ENCODE measurements at places on chromosomes 13 and 19.
A peak's percentile ranks its signal among the peaks of the same experiment; 100 is the strongest.

DNA sequence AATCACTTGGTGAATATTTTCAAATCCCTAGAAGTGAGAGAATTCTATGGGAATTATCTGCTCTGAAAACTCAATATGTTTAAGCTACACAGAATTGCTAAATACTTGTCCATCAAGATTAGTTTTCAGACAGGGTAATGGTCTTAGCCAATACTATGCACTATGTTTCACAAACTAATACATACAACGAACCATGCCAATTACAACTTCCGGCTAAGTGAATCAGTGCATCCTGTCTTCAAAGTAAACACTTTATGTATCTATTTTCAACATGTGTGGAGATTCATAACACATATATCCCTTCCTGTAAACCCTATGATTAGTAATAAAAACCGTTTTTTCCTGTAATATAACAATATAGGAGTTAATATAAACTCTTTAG lies 181.5 kb downstream of the POSTN start:
- DNase-seq: no peak

GRCh38 chr13:24301434-24301833 lies 7.9 kb upstream of the C1QTNF9 start:
- no peak for DNase-seq

DNA sequence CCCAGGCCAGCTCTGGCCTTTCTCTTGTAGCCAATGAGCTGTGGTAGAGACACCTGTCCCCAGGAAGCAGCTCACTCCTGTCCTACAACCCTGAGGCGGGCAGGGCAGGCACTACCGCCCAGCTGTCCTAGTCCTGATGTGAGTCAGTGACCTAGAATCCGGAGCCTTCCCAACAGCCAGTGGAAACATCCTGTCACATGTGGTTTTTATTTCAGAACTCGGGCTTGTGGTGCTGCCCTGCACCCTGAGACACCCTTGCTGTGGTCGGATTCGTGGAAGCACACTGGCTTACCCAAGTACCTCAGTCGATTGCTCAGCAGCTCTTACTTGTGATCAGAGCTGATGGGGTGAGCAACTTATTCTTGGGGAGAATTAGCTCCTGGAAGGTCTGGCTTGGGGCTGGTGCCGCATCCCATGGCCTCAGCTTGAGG lies 83.6 kb upstream of the ARHGEF7 start:
- DNase-seq: peak; percentile 95

DNA sequence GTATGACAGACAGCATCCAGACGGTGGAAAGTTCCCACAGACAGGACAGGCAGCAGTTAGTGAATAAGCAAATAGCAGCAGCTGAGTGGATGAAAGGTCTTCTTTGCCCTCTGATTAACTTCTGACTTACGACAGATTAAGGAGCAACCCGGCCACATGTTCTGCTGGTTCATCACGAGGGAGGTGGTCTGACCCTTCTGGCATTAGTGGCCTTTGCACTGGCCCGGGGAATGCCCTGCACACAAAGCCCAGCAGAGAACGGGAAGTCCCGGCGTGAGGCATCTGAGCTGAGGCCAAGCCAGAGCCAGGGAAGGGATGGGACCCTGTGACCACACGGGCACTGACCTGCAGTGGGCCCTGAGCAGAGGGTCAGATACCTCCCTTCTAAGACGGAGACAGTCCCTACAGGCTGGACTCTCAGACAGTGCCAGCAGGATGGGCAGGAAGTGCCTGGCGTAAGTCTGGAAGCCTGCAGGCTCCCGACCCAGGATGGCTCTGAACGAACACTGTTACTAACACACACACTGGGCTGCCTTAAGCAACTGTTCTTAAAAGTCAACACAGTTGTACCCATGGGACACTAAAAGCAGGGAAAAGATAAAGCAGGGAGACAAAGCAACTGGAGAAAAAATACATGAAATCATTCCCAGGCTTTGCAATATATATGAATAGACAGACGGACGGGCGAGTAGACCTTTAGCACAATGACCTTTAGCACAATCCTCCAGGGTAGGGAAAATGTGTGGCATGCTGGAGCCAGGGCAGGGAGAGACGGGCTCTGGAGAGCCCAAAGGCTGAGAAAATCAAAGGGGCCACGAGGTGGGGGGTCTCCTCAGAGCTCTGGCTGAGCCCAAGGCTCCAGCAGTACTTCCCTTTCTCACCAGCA lies 6.3 kb downstream of the C19orf12 start:
- no peak for DNase-seq

DNA sequence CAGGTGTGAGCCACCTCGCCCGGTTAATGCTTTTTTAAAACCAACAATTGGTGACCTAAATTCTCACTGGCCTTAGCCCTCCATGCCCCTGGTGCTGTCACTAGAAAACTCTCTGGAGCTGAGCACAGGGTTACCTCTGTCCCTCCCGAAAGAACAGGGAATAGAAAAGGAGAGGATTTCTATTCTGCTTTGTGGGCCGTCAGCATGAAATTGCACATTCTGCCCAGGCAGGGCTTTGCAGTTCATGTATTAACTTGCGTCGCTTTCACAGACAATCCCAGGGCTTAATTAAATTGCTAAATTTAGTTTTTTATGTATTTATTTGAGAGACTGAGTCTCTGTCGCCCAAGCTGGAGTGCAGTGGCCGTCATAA lies 583 bp upstream of the ZNF480 start:
- no peak for DNase-seq

DNA sequence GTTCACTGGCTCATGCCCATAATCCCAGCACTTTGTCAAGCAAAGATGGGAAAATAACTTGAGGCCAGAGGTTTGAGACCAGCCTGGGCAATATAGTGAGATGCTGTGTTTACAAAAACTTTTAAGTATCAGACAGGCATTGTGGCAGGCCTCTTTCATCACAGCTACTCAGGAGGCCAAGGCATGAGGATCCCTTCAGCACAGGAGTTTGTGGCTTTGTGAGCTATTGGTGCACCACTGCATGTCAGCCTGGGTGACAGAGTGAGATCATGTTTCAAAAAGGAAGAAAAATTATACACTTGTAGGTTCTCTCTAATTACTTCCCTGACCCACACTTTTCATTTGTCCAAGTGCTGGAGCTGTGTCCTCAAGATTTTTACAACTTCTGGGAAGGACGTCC lies 11.5 kb upstream of the LGALS14 start:
- DNase-seq: no peak

DNA sequence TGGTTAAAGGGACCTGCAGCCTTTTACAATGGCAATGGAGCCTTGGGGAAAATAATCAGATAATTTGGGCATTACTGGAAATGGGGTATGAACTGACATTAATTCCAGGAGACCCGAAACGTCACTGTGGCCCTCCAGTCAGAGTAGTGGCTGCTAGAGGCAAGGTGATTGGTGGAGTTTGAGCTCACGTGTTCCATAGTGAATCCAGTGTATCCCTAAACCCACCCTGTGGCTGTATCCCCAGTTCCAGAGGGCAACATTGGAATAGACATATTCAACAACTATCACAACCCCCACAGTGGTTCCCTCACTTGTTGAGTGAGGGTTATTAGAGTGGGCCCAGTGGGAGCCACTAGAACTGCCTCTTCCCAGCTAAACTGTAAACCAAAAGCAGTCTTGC lies 3.3 kb upstream of the LILRA2 start:
- DNase-seq: no peak

DNA sequence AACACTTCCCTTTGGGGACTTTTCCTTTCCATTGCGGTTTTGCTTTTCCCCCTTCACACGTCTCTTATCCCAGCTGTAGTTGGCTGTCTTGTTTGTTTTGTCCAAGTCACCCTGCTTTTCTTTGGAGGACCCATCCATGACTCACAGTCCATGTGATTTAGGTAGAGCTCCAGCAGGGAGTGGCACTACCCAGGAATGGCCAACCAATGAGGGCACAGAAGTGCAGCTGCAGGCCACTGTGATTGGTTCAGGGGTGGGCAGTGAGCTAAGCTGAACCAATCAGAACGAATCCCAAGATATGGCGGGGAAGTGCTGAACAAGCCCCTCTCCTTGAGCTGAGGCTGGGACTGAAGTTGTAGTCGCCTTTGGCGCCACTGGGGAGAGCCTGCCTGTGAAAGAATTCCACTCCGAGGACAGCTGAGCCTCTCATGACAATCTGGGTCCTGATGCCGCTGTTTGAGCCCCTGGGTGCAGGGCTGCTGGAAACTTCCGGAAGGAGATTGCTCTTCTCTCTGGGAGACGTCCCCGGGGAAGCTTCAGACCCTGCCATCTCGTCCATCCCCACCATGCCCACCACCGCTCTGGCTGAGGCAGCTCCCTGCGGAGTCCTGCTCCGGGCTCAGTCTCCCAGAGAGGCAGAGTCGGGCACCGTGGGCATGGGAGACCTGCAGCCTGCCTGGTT lies 62.9 kb upstream of the URI1 start:
- DNase-seq: peak; percentile 45

DNA sequence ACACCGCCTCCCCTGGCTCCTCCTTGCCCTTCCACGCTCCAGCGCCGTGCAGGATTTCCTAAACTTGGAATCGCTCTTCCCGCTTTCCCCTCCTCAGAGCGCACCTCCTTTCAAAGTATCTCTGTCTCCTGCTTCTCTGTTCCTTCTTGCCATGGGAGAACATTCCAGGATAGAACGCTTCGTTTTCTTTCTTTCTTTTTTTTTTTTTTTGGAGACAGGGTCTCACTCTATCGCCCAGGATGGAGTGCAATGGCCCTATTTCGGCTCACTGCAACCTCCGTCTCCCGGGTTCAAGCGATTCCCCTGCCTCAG lies 574 bp upstream of the XPO4 start:
- no peak for DNase-seq

DNA sequence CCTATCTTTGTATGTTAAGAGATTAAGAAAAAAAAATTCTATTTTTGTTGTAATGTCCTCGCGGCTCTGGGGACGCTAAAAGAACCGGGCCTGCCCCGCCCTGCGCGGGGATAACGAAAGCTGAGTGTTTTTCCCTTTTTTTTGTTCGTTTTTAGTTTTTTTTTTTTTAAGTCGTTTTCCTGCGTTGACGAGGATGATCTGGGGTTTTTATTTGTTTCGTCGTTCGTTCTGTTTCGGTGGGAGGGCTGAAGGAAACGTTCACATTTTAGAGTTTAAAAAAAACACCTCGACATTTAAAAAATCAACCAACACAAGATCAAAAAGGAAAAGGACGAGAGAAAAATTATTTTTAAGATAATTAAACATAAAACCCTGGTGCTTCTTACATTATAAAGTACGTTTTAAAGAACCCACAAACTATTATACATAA lies 5.6 kb downstream of the LYL1 start:
- DNase-seq: no peak

DNA sequence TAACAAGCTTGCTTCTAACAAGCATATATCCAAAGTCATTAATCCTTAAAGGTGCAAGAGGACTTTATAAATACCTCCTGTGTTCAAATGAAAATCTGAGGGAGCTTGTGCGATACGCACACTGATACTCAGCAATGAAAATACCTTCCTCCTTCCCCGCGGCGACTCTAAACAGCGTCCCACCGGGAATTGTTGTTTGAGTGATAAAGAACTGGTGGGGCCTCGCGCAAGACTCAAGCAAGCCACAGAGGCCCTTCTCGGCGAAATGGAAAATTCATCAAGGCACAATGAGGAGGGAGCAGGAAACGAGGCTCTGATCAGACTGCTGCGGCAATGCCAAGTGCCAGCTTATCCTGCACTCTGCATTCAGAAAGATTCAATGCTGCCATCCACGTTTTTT lies 126.7 kb downstream of the ABCC4 start:
- no peak for DNase-seq

DNA sequence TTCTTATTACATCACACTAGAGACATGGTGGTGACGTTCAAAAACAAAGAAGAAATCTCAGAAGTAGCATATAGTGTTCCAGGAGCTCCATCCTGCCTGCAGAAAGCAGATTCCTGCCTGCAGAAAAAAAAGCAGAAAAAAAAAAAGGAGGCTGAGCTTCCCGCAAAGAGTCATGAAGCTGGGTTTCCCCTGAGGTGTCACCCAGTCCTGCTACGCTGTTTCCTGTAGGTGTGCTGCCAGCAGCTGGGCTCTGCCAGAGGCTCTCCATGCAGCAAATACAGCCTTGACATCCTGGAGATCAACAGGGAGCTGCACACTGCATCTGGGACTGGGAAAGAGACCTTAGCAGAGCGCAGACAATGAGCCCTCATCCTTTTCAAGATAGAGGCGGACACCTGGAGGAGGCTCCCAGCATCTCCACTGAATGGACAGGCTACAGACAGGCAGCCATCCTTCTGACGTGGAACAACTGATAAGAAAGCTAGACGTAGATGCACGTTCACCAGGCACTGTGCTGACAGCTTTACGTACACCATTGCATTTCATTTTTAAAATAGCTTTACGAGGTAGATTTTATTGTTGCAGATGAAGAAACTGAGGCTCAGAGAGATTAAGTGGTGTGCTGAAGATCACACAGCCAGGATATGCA lies 350.9 kb downstream of the FOXO1 start:
- DNase-seq: no peak

DNA sequence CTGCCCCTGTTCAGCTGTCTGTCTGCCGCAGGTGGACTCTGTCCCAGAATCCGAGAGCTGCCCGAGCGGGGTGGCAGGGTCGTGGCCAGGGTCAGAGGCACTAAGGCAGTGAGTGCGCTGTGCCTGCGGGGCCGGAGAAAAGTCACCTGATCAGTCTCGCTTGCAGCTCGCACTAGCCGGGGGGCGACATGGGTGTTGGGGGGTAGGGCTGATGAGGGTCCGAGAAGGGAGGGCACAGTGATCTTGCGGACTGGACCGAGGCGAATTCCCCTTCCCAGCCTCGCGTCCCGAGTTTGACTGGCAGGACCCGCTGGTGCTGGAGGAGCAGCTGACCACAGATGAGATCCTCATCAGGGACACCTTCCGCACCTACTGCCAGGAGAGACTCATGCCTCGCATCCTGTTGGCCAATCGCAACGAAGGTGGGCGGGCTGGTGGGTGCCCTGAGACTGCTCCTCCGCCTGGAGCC lies 627 bp downstream of the GCDH start:
- DNase-seq: no peak

- DNase-seq: no peak
Measured at GRCh38 chr13:68927387-68928026, 1180.1 kb upstream of the ATXN8OS start.

- no peak for DNase-seq
Measured at GRCh38 chr19:45852145-45852750, 10.7 kb downstream of the SYMPK start.

DNA sequence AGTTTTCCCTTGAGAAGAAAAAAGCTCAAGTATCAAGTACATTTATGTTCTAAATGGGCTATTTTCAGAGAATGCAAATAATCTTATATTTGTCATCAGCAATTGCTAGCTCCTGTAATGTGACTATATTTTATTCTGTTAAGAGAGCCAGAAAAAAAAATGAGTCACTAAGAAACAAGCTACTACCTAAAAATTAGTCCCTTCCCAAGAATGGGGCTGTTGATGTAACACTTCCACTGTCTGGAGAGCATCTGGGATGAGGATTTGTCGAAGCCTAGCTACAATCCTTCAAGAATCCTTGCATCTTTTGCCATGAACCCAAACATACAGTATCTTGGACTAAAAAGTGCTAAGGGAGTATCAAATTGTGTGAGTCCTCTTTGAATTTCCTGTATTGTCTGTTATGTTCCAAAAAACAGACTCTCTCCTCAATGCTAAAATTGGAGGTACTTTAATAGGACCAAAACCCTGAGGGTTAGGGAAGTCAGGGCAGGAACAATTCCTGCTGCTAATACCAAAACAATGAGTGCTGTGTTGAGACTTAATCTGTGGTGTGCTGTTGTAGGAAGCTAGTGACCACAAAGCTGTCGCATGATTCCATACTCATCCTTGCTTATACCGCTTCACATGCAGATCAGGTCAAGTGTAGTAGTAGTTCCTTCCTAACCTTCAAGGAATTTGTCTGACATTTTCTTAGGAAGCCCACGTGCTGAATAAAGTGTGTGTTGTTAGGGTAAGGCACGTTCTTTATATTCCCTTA lies 4.9 kb upstream of the ZC3H13 start:
- peak; percentile 75 for DNase-seq

GRCh38 chr13:27028683-27029480 lies 142.7 kb downstream of the USP12 start:
- no peak for DNase-seq
